Midbrain (tissue), 1 donor: ENCODE measurements at places on chromosomes 12 and 14.

- no peak for DNase-seq
Observed at GRCh38 chr14:81102217-81102616, 118.5 kb downstream of the GTF2A1 start.

DNA sequence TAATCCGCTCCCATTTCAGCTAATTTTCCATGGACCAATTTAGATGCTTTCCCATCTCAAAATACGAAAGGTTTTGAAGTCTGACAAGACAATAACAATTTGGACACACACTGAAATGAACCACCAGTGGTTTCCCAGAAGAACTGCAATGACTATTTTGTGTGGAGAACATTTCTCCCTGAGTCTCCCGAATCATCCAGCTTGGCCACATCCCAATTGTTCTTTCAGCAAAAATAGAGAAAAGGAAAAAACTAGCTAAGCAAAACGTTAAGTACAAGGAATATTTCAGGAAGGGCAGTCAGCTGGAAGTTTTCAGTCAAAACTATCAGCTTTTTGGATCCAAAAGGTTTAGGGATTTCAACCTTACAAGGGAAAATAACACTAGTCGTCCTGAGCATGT, 390.6 kb downstream of the KCNH5 start:
- no peak for DNase-seq

- DNase-seq: peak; percentile 38
Observed at GRCh38 chr14:104510794-104511611, 68.6 kb upstream of the C14orf180 start.

DNA sequence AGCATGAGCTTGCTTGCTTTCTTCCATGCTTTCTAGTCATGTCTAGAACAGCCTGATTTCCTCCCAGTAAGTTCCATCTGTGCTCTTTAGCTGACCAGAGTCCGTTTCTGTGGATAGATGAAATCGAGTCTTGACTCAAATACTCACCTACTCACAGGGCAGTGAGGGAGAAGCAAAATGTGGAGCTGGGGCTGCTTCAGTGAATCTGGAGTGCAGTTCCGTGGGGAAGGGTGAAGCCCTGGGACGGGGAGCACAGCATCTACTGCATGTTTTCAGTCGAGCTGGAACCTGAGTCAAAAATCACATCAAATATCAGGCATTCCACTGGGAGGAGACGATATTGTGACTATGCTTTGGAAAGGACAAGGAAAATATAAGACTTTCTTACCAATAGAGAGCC, 70.3 kb upstream of the PRMT8 start:
- DNase-seq: no peak

DNA sequence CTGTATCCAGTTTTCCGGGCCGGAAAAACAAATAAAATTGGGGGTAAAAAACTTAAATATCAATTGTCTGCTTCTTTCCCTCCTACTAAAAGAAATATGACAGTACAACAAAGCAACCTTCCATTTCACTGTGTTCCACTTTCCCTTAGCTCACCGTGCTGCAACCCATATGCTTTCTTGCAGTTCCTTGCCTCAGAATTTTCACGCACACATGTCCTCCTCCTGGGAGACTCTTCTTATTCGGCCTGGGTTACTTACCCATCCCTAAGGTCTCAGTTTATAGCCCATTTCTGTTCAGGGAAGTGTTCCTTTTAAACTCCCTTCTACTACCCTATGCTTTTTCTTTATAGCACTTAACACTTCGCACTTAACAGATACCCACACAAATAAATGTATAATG, 4.5 kb upstream of the MAGOHB start:
- no peak for DNase-seq

DNA sequence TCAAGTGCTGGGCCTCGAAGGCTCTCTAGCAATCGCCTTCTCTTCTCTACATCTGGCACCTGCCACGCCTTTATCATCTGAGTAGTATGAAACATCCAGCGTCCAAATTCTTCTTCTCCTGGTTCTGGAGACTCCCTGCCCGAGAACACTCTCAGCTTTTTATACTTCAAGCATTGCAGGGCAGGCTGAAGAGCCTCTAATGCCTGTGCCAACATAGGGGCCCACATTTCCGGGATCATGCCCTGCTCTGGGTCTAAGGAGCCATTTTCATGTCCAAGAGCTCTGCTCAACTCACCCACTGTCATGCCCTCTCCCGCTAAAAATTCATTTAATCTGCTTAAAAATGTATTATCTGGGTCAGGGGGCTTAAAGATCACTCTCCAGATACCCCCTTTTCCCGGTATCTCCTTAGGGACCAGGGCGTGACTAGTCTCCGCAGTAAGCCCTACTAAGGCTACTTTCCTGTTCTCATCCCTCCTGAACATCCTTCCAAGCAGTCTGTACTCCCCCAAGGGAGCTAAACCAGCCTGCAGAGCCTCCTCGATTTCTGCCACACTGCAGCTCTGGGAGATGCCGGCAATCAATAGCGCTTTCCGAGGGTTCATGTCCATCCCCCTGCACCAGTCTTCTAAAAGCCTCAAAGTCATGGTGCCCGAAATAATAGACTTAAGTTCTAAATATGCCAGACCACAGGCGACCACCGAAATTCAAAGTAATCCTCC, 940 bp downstream of the MOAP1 start:
- no peak for DNase-seq

DNA sequence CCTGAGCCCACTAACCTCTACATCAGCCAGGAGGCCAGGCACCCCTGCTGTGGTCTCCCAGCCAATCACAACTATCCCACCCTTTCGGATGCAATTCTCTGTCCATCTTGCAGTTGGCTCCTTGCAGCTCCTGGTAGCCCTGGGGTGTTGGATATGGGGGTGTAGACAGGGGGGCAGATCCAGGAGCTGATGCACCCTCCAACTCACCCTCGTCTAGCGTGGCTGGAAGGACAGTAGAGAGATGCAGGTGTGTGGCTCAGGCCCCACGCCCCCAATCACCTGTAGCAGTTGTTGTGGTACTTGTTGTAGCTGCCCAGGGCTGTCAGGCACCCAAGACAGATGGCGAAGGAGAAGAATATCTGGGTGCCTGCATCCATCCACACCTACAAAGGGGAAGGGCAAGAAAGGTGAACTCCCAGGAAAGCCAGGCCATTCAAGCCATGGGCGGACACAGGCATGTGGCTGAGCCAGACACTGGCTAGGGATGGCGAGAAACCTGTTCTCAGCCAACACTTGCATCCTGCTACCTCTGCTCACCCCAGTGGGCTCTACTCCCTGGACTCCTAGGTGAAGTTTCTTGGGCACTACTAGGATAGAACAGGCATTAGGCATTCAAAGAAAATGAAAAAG, 13.4 kb upstream of the SLC6A12 start:
- no peak for DNase-seq

DNA sequence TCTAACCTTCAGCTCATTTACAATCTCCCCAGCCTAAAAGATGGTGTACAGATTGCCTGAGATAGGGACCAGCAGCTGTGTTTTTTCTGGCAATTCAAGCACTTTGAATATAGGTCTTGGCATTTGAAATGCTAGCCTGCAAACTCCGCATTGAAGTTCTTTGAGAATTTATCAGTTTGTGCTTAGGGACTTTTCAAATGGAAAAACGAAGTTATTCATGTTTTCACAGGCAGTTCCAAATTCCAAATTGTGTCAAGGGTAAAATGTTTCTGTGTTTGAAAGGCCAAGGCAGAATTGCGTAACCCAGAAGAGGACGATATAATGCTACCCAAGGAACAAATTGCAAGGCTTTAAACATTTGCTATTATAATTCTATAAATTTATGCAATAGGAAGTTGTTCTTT, 168.9 kb upstream of the RASSF8 start:
- peak; percentile 42 for DNase-seq

- DNase-seq: no peak
Observed at GRCh38 chr12:31859232-31859977, 99.8 kb upstream of the RESF1 start.

DNA sequence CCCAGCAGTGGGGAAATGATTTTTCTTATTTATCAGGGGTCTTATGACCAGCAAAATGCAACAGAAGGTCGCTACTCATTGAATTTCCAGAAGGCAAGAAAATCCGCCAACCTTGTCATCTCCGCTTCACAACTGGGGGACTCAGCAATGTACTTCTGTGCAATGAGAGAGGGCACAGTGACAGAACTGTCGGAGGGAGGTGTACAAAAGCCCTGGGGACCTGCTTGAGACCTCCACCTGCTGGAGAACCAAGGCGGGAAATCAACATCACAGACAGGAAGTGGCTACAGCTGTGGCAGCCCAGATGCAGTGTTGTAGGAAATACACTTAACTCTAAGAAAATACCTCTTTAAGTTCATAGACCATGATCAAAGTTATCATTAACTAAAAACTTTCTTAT, 250.9 kb upstream of the OR4E1 start:
- no peak for DNase-seq

DNA sequence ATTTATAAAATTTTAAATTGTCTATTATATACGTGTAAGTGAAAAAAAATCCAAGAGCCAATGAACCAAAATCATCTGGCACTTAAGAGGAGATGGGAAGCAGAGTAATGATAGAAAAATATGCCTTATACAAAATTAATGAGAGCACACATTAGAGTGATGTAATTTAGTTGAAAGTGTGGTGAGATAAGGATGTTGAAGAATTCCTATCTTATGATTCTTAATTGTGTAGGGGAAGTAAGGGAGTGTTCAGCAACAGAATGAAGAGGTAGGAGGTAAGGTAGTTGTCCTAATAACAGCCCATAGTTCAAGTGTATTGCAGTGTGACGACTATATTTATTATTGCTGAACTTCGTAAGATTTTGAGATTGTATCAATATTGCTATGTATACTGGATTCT, 843.4 kb upstream of the FLRT2 start:
- no peak for DNase-seq

DNA sequence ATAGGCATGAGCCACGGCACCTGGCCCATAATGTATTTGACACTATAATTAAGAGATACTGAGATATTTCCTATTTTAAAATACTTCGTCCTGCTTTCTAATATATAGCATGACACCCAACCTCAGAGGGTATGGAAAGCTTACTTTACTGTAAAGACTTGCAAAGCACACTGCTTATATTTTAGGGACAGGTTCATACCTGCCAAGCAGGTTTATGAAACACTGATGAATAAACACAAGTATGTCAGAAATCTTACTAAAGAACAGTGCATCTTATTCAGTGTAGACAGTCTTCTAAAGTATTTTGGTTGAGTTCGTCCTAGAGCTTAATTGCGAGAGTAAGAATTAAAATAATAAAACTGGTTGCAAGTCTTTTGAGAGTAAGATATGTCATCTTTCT, 65.4 kb downstream of the PPFIBP1 start:
- no peak for DNase-seq

- no peak for DNase-seq
Observed at GRCh38 chr12:22978962-22979361, 354.0 kb downstream of the ETNK1 start.

- no peak for DNase-seq
Observed at GRCh38 chr12:100164153-100164704, 21.6 kb upstream of the BLTP3B start.

DNA sequence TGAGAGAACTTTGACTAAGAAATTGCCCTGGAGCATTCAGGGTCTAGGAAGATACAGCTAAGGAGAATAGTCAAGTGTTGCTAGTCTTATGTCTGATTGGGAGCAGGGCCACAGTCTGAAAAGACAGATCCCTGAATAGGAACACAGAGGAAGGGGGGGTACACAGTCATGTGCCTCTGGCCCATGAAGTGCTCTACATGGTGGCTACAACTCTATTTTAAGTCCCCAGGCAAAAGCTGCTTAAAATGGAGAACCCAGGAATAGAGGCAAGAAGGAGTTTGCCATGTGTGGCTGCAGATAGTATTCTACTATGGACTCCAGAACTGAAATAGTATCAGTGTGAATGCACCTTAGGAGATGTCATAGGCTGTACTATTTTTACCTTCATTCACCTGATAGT, 118.0 kb upstream of the NPAS3 start:
- DNase-seq: no peak

GRCh38 chr12:128729628-128730121, 94.1 kb downstream of the SLC15A4 start:
- no peak for DNase-seq
